Neural crest cell (in vitro differentiated cells): ENCODE measurements at places on chromosomes 5 and 9.

DNA sequence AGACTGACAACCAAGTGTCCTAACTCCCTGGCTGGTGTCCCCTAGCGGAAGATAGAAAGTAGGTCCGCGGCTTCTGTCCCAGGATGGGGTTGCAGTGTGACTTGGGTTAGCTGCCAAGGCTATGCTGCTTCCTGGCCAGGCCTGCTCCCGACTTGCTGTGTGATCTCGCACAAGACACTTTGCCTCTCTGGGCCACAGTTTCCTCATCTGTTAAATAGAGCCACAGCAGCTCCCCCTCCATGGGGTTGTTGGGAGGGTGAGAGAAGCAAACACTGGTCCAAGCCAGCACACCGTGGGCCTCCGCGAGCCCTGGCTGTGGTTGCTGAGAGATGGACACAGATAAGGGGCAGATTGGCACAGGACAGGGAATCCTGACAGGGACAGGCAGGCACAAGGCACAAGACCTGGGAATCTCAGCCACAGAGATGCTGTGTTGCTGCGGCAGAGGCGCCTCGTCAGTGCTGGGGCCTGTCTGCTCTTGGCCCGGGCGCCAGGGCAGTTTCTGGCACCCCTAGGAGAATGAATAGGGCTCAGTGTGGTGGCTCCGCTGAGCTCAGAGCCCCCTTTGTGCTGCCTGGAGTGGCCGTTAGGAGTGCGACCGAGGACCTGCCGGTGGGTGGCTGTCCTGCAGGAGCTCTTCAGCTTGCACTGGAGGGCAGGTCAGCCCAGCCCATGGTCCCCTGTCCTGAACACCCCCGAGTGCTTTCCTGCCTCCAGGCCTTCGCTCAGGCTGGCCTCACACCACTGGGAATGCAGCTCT lies 1.8 kb upstream of the SH2D3C start:
- peak; percentile 30 for DNase-seq

GRCh38 chr5:141437221-141437620 lies 6.9 kb downstream of the PCDHGA12 start:
- DNase-seq, result no peak

GRCh38 chr5:172129256-172129910 lies 58.6 kb downstream of the STK10 start:
- no peak for DNase-seq

GRCh38 chr9:99019510-99020331 lies 76.0 kb downstream of the COL15A1 start:
- no peak for DNase-seq

- DNase-seq, result no peak
Observed at GRCh38 chr9:136626740-136627642, 35.7 kb upstream of the EGFL7 start.

DNA sequence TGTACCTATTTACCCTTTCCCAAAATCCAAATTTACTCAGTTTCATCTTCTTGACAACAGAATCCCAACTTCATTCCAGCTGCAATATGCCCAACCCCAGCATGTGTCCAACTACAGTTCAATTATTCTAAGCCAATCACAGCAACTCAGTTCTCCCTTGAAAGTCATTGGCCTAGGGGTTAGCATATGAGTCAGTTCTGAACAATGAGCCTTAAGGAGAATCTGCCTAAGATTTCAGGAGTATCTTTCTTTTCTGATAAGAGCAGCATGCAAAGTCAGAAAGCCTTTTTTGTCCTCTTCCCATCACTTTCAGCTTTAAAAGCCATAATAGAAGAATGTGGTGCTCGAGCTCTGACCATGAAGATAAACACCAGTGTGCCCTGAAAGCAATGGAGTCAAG lies 44.4 kb upstream of the RASGRF2 start:
- DNase-seq, result no peak

- no peak for DNase-seq
Observed at GRCh38 chr5:73630765-73631164, 4.8 kb downstream of the ARHGEF28 start.

- no peak for DNase-seq
Observed at GRCh38 chr9:35771943-35772342, 17.9 kb upstream of the MSMP start.
